ENCODE measurements at places on chromosomes 4 and X. TPM values are rescaled to one million over a fixed set of nuclear protein-coding genes. Genes with fewer than 3 reads are reported as not detected.

Gene CTSO
- total RNA-seq: 3.5 TPM

Gene EREG
- not detected for total RNA-seq

Gene MAGEB10
- total RNA-seq: not detected

Gene SMARCA1
- not detected for total RNA-seq

Gene RTL9
- not detected for total RNA-seq

Gene ETDB
- not detected for total RNA-seq

Gene ADAMTS3
- total RNA-seq: not detected

Gene PFKFB1
- total RNA-seq: 0.27 TPM
